Caco-2 (cell line): ENCODE measurements at places on chromosomes 7 and 10. TPM values are rescaled to one million over a fixed set of nuclear protein-coding genes. Genes with fewer than 3 reads are reported as not detected.

DNA sequence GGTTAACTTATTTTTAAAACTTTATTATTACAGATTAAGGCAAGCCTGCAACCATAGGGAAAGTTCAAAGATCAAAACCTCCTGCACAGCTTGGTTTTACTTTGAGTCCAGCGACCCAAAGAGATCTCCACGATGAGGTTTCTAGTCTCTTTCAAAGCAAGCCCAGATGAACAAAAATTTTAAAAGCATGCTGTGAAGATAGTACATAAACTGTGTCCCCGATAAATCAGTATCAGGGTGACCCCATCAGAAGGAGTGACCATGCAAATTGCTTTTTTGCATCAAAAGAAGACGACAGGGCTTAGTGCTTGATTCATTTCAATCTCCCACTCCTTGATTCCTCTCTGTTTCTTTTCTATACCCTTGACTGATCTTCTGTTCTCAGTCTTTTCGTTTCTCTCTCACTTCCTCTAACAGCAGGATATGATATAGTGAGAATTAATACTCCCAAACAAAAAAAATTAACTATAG is 16.0 kb upstream of the DNTT start:
- peak overlapping the region; percentile 76 for H3K27ac ChIP-seq
- no peak for DNase-seq
- no peaks in the 10 kb centered on the region; the same call in 1 of the 2 replicates for H3K36me3 ChIP-seq
- peaks cover 25% of the 10 kb centered on the region for H3K4me1 ChIP-seq
- H3K4me3 ChIP-seq, result 0 out of 2 replicates have a peak overlapping the region, but pooled peaks have one; percentile 15

DNA sequence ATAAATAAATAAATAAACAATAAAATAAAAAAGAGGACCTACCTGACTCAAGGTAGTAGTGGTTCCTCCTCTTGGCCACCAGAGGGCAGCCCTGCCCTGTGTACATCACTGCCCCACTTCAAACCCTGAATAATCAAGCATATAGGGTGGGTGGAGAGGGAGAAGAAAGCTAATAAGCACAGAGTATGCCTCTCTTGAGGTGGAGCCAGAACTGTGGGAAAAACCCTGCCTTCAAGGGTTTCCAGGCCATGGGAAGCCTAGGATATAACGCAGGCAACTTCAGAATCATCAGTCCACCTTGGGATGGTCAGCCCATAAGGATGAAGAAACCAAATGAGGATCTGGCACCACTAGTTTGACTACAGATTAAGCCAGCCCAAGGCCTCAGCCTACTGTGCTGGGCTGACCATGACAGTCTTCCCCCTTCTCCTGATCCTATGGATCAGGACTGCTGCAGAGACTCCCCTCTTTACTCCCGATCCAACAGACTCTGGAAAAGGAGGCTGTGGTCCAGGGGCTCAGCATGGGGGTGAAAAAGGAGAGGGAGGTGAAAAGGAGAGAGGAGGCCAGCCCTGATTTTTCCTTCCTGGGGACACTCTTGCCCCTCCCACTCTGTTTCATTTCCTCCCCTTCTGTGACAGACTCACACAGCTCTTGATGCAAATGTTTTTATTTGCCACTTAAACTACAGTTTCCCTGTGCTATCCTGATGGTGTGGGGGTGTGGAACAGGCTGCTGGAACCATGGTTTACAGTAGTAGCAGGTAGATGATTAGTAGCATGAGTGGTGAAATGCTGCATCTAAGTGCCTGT is 10.1 kb downstream of the AVPI1 start:
- H3K4me3 ChIP-seq, result no peak overlapping the region
- peaks cover 4% of the 10 kb centered on the region for H3K36me3 ChIP-seq
- peaks cover 5% of the 10 kb centered on the region for H3K4me1 ChIP-seq
- H3K27me3 ChIP-seq, result no peaks in the 10 kb centered on the region
- H3K27ac ChIP-seq, result peak overlapping the region; percentile 57

DNA sequence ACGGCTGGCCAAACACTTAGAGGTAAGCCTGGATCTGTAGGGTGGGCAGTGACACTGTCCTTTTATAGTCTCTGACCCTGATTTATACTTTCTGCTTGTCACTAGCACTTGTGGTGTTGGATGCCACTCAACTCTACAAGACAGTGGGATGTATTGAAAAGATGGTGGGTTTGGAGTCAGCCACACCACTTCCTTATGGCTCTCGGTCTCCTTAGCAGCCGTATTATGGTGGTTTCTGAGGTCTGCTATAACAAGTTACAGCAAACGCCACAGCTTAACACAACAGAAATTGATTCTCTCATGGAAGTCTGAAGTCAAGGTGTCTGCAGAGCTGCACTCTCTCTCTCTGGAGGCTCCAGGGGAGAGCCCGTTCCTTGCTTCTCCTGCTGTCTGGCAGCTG is 14.7 kb downstream of the ITIH2 start:
- H3K36me3 ChIP-seq, result no peaks in the 10 kb centered on the region; the same call in 1 of the 2 replicates
- no peak overlapping the region for H3K27ac ChIP-seq
- no peaks in the 10 kb centered on the region for H3K4me1 ChIP-seq
- no peak overlapping the region for H3K4me3 ChIP-seq
- DNase-seq, result no peak
- H3K27me3 ChIP-seq, result no peaks in the 10 kb centered on the region; the same call in 1 of the 2 replicates

DNA sequence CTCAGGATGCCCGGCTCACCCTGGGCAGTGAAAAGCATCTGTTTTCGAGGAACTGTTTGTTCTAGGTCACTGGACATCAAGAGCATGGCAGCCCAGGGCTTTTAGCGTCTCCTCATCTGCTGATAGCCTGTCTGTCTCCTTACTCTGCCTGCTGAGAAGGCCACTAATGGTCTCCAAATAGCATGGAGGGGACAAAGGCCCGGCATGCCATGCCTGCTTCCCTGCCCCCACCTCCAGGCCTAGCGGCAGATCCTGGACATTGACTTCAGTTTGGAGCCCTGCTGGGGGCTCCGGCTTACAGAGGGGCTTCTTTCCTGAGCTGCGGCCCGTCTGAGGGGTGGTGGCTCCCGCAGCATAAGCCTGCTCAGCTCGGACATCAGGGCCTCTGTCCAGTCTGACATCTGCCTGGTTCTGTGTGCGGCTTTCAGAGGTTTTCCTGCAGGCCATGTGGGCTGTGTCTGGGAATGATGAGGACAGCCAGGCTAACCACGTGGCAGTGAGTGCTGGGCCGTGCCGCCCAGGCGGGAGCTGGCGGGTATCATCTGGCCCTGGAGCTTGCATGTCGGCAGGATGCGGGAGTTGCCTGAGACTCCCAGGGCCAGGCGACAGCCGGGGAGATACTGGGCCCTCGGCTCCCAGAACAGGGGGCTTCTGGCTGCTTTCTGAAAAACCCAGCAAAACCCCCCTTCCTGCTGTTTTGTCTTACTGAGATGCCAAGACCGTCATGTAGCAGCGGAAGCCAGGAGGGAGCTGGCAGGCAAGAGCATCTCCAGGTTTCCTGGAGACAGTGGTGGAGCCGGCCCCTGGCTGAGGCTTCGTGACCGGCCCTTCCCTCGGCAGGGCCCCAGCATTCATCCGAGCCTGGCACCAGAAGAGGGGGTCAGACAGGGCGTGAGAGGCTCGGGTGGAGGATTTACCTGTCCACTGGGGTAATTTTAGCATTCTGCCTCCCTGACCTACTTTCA is 9.2 kb downstream of the PFKFB3 start:
- no peaks in the 10 kb centered on the region for H3K27me3 ChIP-seq
- H3K4me1 ChIP-seq, result no peaks in the 10 kb centered on the region
- no peak overlapping the region for H3K4me3 ChIP-seq
- no peak overlapping the region for H3K27ac ChIP-seq
- H3K36me3 ChIP-seq, result peaks cover 7% of the 10 kb centered on the region

DNA sequence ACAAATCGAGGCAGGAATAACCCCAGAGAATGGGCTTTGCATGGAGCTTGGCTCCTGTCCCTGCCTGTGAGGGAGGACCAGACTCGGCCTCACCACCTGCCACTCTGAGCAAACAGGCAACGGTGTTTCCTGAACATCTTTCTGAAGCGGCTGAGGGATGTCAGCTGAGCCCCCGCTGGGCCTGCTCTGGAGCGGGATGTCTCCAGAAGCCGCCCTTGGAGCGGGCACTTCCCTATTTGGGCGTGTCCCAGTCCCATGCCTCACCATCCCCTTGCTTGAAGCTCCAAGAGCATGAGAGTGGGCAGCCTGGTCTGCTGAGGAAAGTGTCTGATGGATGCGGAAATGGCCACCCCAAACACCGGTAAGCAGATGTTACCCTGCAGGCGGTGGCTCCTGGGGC is 10.2 kb downstream of the ALKBH4 start:
- no peaks in the 10 kb centered on the region for H3K27me3 ChIP-seq
- H3K4me1 ChIP-seq, result peaks cover 3% of the 10 kb centered on the region; the same call in 1 of the 2 replicates
- DNase-seq, result no peak
- no peak overlapping the region for H3K4me3 ChIP-seq

GRCh38 chr7:10412422-10413019 is 561.2 kb upstream of the PHF14 start:
- H3K27me3 ChIP-seq, result no peaks in the 10 kb centered on the region
- H3K36me3 ChIP-seq, result no peaks in the 10 kb centered on the region
- H3K27ac ChIP-seq, result no peak overlapping the region

GRCh38 chr7:55173671-55174070 is 154.9 kb downstream of the EGFR start:
- no peak overlapping the region for H3K27ac ChIP-seq
- DNase-seq, result peak; percentile 14
- H3K4me3 ChIP-seq, result no peak overlapping the region
- no peaks in the 10 kb centered on the region for H3K27me3 ChIP-seq

- H3K4me3 ChIP-seq, result no peak overlapping the region
- peak; percentile 8 for DNase-seq
- H3K4me1 ChIP-seq, result no peaks in the 10 kb centered on the region
- no peaks in the 10 kb centered on the region for H3K36me3 ChIP-seq
Measured at GRCh38 chr7:3861941-3862340, 560.9 kb downstream of the SDK1 start.

GRCh38 chr7:119935418-119936025 is 337.5 kb upstream of the KCND2 start:
- no peak for DNase-seq
- H3K27me3 ChIP-seq, result no peaks in the 10 kb centered on the region
- no peak overlapping the region for H3K4me3 ChIP-seq

GRCh38 chr10:90175161-90175681 is 473.8 kb downstream of the KIF20B start:
- no peaks in the 10 kb centered on the region for H3K27me3 ChIP-seq
- H3K36me3 ChIP-seq, result no peaks in the 10 kb centered on the region
- no peak overlapping the region for H3K27ac ChIP-seq
- H3K4me3 ChIP-seq, result no peak overlapping the region
- no peak for DNase-seq

DNA sequence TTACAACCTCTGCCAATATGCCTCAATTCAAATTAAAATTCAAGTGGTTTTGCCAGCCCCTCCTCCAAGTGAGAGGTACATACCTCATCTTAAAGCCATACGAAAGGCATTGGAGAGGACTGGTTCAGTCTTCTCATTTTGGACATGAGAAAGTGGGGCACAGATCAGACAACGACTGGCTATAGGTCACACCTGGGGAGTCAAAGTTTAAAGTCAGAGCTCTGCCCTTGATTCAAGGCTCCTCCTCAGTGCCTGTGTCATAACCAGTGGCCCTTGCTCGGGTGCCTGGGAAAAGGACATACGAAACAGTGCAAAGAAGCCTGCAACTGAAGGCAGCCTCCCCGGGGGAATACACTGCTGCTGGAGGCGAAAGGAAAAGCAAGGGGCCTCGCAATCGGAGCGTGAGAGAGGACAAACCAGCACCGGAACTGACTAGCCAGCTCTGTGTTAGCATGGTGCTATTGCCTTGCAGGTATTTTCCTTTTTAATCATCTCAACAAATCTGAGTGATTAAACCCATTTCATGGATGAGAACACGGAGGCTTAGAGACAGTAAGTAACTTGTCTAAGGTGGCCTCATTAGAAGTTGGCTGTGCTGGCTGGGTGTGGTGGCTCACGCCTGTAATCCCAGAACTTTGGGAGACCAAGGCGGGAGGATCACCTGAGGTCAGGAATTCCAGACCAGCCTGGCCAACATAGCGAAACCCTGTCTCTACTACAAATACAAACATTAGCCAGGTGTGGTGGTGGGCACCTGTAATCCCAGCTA is 1.1 kb upstream of the MTPAP start:
- H3K27ac ChIP-seq, result peak overlapping the region; percentile 96
- no peak for DNase-seq
- no peaks in the 10 kb centered on the region for H3K36me3 ChIP-seq
- peak overlapping the region; percentile 100 for H3K4me3 ChIP-seq

DNA sequence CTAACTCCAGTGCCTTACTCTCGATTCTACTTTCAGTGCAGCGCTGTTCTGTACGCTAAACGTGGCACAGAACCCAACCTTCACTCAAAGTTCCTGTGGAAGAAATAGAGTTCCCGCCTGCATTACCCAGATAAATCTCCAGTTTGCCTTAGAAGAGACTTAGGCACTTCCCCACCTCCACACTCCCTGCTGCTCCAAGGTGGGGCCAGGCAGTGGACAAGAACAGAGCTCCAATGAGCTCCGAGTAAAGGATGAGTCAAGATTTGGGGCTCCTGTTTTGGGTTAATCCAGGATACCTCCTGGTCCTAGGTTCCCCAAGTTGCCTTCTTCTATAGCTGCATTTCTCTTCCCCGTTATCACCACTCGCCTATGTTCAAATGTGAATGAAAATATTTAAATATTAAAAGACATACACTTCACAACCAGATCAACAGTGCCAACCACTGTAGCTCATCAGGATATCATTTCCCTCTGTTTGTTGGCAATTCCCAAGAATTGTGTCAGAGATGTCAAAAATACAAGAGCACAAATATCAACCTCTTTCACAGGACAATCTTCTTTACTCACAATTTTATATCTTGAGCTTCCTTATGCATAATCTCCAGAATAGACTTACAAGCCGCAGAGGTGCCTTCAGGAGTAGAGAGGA is 48.0 kb downstream of the MALSU1 start:
- no peaks in the 10 kb centered on the region for H3K27me3 ChIP-seq
- H3K4me1 ChIP-seq, result no peaks in the 10 kb centered on the region
- H3K27ac ChIP-seq, result no peak overlapping the region
- no peak overlapping the region for H3K4me3 ChIP-seq
- no peak for DNase-seq
- peaks cover 2% of the 10 kb centered on the region for H3K36me3 ChIP-seq

DNA sequence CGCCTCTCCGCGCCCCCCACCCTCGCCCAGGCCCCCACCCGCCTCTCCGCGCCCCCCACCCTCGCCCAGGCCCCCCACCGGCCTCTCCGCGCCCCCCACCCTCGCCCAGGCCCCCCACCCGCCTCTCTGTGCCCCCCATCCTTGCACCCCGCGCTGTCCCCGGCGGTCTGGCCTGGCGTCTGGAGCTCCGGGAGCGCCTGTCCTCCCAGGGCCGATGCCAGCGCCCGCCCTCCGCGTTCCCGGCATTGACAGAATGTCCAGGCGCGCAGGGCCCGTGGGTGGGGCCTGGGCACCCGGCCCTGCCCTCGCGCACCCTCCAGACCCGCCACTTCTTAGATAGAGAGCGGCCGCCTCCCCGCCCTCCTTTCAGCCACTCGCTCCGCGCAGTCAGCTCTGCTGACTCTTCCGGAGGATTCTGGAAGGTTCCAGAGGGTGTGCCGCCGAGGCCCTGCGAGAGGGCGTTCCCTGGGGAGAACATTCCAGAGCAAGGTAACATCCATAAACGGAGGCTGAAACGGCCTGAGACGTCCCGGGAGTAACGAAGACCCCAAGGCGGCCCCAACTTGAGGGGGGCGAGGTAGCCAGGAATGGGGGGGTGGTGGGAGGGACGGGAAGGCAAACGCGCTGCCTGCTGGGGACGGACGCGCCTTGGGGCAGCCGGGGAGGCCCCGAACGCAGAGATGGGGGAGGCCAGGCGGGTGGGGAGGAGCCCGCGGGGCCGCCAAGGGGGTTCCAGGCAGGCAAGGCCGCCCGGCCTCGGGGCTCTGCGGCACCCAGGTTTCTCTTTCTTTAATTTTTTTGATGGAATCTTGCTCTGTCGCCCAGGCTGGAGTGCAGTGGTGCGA is 117.8 kb downstream of the DYNC2I1 start:
- H3K4me3 ChIP-seq, result no peak overlapping the region
- H3K27me3 ChIP-seq, result no peaks in the 10 kb centered on the region
- DNase-seq, result no peak
- H3K4me1 ChIP-seq, result no peaks in the 10 kb centered on the region
- no peaks in the 10 kb centered on the region for H3K36me3 ChIP-seq
- no peak overlapping the region for H3K27ac ChIP-seq

The FRMPD2 gene
- 0.12 TPM in 1 of 2 replicates, not detected in the other for total RNA-seq

The GTF2IRD1 gene
- 53.6 and 54.6 TPM in 2 replicates for total RNA-seq

The RAPGEF5 gene
- 16.9 and 20.7 TPM in 2 replicates for total RNA-seq

The TBXAS1 gene
- 1.2 and 1.6 TPM in 2 replicates for total RNA-seq
